Purkinje cell (primary cell): ENCODE measurements at places on chromosomes 7 and 10. TPM values are rescaled to one million over a fixed set of nuclear protein-coding genes. Genes with fewer than 3 reads are reported as not detected.

LRRC17 gene
- 0.63 and 2.8 TPM in 2 replicates for polyA plus RNA-seq

CDH23 gene
- 5.0 and 7.6 TPM in 2 replicates for polyA plus RNA-seq

KLF6 gene
- 2.8 and 4.5 TPM in 2 replicates for polyA plus RNA-seq

GRB10 gene
- 0.67 and 2.0 TPM in 2 replicates for polyA plus RNA-seq

SNX10 gene
- polyA plus RNA-seq: 255 and 276 TPM in 2 replicates

SLC39A12 gene
- 0.58 TPM in 1 of 2 replicates, not detected in the other for polyA plus RNA-seq

APBB1IP gene
- polyA plus RNA-seq: not detected in 2 replicates

PCDH15 gene
- polyA plus RNA-seq: 0.29 and 2.6 TPM in 2 replicates

TMEM26 gene
- not detected in 2 replicates for polyA plus RNA-seq

PLPP4 gene
- 1.2 TPM in 1 of 2 replicates, not detected in the other for polyA plus RNA-seq

NUDCD3 gene
- polyA plus RNA-seq: 47.2 and 70.8 TPM in 2 replicates

THAP5 gene
- polyA plus RNA-seq: 34.2 and 41.3 TPM in 2 replicates

PPP1R3A gene
- not detected in 2 replicates for polyA plus RNA-seq

HYAL4 gene
- polyA plus RNA-seq: not detected in 2 replicates

SPDYE5 gene
- 0.25 and 1.9 TPM in 2 replicates for polyA plus RNA-seq

MDFIC gene
- polyA plus RNA-seq: 10.3 and 13.4 TPM in 2 replicates

NRCAM gene
- polyA plus RNA-seq: 522 and 550 TPM in 2 replicates

LRRD1 gene
- polyA plus RNA-seq: not detected in 2 replicates

NPY gene
- 52.9 TPM in 1 of 2 replicates, not detected in the other for polyA plus RNA-seq

OAT gene
- 123 and 198 TPM in 2 replicates for polyA plus RNA-seq

DYDC2 gene
- 0.83 TPM in 1 of 2 replicates, not detected in the other for polyA plus RNA-seq

NUTM2E gene
- polyA plus RNA-seq: not detected in 2 replicates

MSMB gene
- not detected in 2 replicates for polyA plus RNA-seq

ASAH2 gene
- polyA plus RNA-seq: 1.7 and 4.4 TPM in 2 replicates

SMO gene
- 1.0 and 2.7 TPM in 2 replicates for polyA plus RNA-seq

SPDYE16 gene
- 0.38 and 0.51 TPM in 2 replicates for polyA plus RNA-seq

FGFBP3 gene
- 0.77 TPM in 1 of 2 replicates, not detected in the other for polyA plus RNA-seq

WEE2 gene
- not detected in 2 replicates for polyA plus RNA-seq

RNF148 gene
- 0.70 TPM in 1 of 2 replicates, not detected in the other for polyA plus RNA-seq

NACAD gene
- polyA plus RNA-seq: 1.7 and 4.8 TPM in 2 replicates

GOT1 gene
- polyA plus RNA-seq: 127 and 187 TPM in 2 replicates

PRKG1 gene
- 71.9 and 117 TPM in 2 replicates for polyA plus RNA-seq

WASHC2C gene
- 244 and 299 TPM in 2 replicates for polyA plus RNA-seq

KCNMA1 gene
- polyA plus RNA-seq: 500 and 503 TPM in 2 replicates

JAKMIP3 gene
- 1.6 and 3.2 TPM in 2 replicates for polyA plus RNA-seq

MKRN1 gene
- 85.3 and 89.5 TPM in 2 replicates for polyA plus RNA-seq

TFEC gene
- polyA plus RNA-seq: not detected in 2 replicates

CACNB2 gene
- 102 and 134 TPM in 2 replicates for polyA plus RNA-seq

TMEM229A gene
- polyA plus RNA-seq: 2.7 and 3.3 TPM in 2 replicates

NKX2-3 gene
- polyA plus RNA-seq: not detected in 2 replicates
